ENCODE measurements at places on chromosomes 5 and 9.

- no peak for DNase-seq
Observed at GRCh38 chr5:74384851-74385250, 255.7 kb downstream of the ENC1 start.

DNA sequence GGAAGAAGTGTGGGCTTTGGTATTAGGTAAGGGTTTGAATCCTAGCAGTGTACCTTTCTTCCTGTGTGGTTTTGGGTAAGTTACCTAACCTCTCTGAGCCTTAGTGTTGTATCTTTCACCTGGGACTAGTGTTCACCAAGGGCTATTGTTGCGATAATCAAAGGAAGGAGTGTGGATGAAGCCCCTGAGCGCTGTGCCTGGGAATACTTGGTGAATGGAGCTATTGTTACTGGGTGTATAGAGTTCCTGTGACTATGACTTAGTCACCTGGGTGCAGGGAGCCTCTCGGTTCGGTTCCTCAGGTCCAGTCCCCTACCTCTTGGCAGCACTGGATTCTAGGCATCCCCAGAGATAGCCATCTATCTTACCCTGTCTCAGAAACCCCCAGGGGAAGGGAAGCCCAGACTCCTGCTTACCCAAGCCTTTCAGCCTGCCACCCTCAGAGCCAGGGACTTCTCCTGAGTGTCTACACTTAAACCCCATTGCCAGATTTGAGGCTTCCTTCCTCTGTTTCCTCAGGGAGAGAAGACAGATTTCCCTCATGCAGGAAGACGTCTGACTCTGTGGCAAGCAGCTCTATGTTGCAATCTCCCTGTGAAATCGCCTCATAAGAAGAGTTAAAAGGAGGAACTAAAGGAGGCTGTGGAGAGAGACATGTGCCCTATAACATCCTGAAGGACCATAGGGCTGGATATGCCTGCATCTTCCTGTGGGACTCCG lies 181.0 kb upstream of the PITX1 start:
- no peak for DNase-seq

- no peak for DNase-seq
Observed at GRCh38 chr5:2701592-2701991, 49.9 kb downstream of the IRX2 start.

DNA sequence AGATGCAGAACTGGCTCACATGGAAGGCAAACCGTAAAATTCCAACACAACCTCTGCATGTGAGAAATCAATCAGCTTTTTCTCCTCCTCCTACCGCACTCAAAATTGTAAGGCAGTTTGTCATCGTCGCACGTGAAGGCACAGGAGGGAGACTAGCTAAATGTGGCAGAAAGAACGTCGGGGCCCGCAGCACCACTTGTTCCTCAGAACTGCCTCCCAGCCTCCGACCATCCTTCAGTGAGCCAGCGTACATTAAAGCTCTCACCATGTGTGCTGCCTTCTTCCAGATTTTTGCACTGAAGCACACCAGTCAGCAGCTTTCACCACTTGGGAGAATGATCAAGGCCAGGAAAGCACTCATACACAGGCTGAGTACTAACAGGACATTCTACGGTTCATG lies 105.9 kb downstream of the RFX3 start:
- DNase-seq = no peak

GRCh38 chr5:16957304-16958196 lies 21.5 kb upstream of the MYO10 start:
- no peak for DNase-seq

GRCh38 chr5:6783787-6784186 lies 70.6 kb downstream of the TENT4A start:
- no peak for DNase-seq

DNA sequence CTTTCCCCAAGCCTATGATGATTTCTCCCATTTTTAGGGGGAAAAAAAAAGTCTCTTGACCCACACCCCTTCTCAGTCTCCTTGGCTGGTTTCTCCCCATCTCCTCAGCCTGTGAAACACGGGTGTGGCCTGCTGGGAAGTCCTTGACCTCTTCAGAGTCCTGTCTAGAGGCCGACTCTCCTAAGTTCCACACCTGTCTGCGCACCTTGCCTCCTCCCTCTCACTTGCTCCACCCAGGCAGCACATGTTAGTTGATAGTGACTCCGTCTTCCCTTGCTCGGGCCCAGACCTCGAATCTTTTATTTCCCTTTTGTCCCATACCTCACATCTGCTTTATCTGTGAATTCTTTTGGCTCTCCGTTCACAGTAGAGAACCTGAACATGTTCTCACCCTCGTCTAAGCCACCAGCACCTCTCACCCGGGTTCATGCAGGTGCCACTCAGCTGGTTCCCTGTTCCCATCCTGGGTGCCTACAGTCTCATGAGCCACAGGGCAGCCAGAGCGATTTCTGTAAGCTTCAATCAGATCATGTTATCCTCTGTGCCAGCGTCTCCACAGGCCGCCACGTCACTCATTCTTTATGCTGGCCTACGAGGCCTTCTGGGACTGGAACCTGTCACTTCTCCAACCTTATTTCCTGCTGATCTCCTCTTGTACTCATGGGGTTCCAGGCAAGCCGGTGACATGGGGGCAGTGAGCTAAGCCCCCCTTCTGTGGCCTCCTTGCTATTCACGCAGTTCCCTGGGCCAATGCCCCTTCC lies 51.7 kb upstream of the LRRTM2 start:
- no peak for DNase-seq

- DNase-seq = no peak
Observed at GRCh38 chr9:110251212-110251611, 5.1 kb downstream of the TXN start.

DNA sequence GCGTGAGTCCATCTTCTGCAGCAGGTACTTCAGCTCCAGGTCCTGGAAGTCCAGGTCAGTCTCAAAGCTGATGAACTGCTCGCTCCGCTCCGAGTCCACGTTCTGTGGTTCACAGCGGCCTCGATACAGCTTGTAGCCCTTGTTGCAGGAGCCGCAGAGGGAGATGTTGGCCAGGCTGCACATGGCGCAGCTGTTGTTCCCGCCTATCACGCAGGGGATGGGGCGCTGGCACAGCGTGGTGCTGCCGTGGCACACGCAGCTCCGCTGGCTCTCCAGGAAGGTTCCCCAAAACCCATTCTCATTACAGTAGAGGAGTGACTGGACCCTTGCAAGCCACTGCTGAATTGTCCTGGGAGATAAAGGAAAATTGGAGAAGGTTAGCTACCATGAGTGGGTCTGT lies 201.4 kb downstream of the BRINP1 start:
- DNase-seq = no peak

DNA sequence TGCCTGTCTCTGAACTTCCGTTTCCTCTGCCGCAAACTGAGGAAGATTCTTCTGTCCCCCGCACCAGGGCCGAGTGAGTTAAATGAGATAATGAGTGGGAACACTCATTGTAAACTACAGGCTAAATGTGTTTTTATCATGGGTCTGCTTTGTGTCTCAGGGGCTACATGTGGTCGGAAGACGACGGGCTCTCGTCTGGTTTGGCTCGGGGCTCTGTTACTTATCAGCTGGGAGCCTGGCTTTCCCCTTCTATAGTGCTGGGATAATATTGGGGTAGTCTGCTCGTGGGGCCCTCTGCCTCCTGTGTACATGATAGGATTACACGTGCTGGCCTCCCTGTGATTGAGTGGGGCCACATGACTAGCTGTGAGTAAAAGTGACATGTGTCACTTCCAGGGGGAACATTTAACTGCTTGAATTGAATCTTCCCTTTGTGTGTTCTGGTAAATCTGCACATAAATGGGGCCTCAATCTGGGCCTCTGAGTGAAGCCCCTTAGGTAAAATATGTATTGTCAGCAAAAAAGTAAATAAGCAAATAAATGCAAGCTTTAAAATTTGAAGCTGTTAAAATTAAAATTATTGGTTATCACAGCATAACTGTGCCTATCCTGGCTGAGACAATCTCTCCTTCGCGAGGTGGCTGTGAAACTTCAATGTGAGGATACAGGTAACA lies 86.9 kb upstream of the SH3PXD2B start:
- DNase-seq = no peak

- no peak for DNase-seq
Observed at GRCh38 chr5:2797160-2797559, 45.7 kb upstream of the IRX2 start.

- peak; percentile 44 for DNase-seq
Observed at GRCh38 chr9:83956086-83956435, 24.0 kb downstream of the HNRNPK start.

DNA sequence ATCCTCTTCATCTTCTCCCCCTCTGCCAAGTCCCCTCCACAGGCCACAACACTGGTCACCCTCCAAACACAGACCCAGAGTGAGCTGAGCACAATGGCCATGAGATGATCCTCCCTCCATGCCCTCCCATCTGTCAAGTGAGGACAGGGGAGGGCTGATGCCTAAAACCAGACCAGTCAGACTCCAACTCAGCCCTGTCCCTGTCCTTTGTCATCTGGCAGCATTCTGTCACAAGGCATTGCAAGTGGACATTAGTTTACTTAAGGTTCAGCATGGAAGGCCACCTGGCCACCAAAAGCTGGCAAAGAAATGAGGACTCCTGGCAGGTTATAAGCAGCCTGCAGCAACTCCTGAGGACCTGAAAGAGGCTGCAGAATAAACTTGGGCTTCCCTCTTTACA lies 136.2 kb upstream of the SLC30A5 start:
- DNase-seq = no peak

GRCh38 chr5:149588936-149589335 lies 7.6 kb downstream of the ARHGEF37 start:
- no peak for DNase-seq

GRCh38 chr5:90932052-90932699 lies 373.6 kb downstream of the ADGRV1 start:
- DNase-seq = peak; percentile 39

DNA sequence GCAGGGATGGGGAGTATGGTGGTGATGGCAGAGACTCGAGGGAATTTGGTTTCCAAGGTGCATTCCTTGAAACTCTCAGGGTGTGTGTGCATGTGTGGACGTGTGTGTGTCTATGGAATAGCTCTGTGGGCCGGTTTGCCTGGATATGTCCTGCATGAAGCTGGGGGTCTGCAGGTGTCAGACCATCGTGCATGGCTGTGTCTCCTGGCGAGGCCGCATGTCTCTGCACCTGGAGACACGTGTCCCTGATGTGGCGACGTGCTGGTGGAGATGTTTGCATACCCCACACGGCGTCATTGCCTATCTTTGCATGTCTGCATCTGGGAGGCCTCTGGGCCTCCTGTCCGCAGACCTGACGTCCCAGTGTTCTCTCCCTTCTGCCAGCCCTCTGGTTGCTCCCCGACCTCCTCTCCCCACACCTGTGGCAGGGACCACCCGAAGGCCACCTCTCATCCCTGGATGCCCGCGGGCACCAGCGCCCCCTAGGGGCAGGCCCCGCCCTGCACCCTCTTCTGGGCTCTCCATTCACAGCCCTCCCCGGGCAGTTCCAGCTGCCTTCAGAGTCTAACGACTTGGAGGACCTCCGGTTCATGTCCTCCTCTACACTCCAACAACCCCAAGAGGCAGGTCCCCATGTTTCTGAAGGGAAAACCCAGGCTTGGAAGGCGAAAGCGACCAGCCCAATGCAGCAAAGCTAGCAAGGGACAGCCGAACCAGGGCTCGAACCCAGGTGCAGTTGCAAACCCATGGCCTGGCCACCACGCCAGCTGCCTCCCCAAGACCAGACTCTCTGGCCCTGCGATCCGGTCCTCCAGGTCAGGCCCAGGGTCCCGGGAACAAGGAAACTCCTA lies 88.6 kb downstream of the LMX1B start:
- DNase-seq = peak; percentile 52

DNA sequence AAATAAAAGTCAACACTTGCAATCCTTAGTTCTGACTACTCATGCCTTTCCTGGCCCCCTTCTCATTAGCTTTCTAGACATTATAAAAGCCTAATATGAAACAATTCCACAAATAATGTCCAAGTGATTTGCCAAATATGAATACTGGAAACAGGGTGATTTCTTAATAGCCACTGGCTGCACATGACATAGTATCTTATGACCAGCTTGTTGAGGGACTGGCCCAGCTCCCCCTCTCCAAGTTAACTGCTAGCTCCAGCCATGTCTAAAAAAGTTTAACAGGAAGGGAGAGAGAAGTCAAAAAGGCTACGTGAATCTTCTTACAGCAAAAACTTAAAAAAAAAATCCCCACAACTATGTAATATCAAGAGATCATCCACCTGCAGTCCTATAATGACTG lies 1.5 kb downstream of the CERT1 start:
- DNase-seq = no peak

GRCh38 chr9:128358861-128359260 lies 12.3 kb upstream of the URM1 start:
- DNase-seq = no peak
